ENCODE measurements at places on chromosomes 3 and 15.

DNA sequence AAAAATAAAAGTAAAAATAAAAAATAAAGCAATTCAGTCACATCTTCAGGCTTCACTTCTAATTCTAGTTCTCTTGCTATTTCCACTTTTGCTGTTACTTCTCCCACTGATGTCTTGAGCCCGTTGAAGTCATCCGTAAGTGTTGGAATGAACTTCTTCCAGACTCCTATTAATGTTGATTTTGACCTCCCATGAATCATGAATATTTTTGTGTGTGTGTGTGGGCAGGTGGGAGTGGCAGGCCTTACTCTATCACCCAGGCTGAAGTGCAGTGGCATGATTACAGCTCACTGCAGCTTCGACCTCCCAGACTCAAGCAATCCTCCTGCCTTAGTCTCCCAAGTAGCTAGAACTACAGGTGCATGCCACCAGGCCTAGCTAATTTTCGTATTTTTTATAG is 10.7 kb downstream of the USP4 start:
- no peak for DNase-seq

DNA sequence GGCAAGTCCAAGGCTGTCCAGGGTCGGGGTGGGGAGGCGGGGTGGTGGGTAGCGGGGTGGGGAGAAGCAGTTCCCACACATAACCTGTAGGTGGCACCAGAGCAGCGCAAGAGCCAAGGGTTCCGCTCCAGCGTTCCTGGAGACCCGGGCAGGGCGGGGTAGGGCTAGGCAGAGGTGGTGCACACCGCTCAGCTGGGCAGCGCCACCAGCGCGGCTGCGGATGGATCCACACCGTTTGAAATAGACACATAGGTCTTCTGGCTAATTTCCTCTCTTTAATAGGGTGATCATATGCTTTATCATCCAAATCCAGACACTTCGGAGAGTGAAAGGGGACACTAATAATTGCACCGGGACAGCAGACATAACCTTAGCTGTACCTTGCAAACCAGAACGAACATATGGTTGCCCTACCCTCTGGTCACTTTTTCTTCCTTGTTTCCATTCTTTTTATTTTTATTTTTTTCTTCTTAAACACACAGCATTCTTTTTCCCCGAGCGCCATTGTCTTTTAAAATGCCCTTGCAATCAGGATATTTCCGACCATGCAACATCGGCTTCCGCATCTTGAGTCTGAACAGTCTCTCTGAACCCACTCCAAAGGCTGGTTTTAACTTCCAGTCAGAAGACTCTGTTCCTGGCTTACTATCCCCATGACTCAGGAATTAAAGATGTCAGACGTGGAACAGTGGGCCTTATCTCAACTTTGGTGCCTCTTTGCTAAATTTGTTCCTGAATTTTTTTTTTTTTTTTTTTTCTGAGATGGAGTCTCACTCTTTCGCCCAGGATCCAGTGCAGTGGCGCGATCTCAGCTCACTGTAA is 12.5 kb upstream of the ZSCAN2 start:
- DNase-seq, result peak; percentile 76

DNA sequence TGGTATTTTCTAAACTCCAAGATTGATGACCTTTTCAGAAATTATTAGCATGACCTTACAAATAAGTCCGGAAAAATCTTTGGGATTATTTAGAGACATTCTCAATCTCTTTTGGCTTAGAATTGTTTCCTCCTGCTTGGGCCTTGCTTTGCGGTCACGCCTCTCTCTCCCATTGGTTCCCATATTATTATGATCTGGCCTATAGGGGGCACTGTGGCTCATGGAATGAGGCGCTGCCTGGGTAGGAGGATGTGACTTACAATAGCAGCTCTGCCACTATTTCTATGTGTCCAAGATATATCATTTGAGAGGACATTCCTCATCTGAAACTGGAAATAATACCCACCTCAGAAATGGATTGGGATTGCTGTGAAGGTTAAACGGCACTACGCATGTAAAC is 464.9 kb downstream of the MFSD1 start:
- no peak for DNase-seq

DNA sequence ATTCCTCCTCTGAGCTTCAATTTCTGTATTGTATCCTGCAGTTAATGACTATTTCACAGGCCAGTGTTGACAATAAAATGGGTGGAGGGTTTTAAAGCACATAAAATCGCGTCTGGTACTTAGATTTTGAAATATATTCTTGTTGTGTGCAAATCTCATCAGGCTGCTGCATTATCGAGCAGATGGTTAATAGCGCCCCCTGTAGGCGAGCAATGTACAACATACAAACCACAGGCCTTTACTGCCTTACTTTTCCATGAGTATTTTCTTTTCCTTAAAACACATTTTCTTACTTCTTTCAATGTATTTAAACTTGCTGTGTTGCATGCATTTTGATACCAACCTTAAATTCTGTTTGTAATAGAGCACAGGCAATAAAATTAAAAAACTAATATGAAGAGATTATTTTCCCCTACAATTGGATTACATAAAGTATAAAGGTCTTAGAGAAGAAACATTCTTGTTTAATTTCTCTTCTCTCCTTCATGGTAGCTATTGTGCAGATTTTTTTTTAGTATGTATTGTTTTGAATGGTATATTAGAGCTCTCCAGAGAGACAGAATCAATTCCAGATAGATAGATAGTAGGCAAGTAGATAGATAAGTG is 608.4 kb downstream of the CADM2 start:
- DNase-seq, result no peak

DNA sequence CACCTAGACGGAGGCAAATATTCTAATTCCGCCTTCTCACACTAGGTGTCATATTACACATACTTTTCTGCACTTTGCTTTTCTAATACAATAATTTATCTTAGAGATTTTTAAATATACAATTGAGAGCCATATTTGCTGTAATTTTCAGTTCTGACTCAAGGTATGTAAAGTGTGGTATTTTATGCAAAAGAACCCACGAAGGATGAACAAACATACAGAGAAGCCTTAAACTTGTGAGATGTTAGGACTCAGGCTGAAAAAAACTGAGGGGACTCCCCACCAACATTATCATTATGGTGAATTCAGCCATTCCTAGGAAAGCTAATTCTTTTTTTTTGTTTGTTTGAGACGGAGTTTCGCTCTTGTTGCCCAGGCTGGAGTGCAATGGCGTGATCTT is 9.6 kb downstream of the ZBTB11 start:
- no peak for DNase-seq

- DNase-seq, result no peak
Observed at GRCh38 chr3:59774000-59774399, 724.2 kb upstream of the CFAP20DC start.

DNA sequence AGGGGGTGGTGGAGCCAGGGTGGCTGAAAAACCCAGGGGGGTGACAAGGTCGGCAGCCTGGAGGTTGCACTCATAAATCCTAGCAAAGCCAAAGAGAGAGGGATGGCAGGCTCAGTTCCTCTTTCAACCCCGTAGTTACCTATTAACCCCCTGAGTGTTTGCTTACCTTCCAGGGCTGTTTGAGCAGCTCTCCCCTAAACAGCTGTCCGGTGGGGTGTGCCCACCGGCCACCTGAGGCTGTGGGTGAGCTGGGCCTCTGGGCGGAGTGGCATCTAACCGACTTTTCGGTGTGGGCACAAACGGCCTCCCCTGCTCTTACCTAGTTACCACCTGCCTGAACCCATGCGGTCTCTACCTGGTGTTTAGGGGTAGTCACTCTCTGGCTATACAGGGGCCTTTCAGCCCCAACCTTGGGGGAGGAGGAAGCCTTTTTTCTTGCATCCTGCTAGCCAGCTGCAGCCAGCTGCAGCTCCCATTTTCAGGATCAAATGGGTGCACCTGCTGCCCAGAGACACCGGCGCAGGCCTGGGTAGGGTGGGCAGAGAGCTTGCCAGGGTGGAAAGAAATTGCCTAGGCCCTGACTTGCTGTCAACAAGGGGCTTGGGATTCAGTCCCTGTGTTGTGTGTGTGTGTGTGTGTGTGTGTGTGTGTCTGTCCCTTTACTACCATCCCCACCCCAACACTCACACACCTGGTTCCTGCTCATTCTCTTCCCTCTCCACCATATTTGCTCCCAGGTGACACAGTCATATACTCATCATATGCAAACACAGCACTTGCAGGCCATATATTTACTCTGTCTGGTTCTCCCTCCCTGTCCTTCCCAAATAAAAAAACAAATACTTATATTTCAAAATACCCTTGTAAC is 3.7 kb downstream of the DLL4 start:
- no peak for DNase-seq

DNA sequence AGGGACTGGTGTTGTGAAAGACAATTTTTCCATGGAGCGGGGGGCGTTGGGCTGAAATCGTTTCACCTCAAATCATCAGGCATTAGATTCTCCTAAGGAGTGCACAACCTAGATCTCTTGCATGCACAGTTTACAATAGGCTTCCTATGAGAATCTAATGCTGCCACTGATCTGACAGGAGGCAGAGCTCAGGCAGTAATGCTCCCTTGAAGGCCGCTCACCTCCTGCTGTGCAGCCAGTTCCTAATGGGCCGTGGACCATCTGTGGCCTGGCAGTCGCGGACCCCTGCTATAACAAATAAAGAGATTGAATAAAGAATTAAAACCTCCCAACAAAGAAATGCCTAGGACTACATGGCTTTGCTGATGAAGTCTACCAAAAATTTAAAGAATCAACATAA is 25.3 kb upstream of the ANKRD28 start:
- no peak for DNase-seq

- DNase-seq, result no peak
Observed at GRCh38 chr15:93866476-93866875, 364.9 kb upstream of the MCTP2 start.

GRCh38 chr3:151743855-151744254 is 10.1 kb downstream of the AADACL2 start:
- no peak for DNase-seq

DNA sequence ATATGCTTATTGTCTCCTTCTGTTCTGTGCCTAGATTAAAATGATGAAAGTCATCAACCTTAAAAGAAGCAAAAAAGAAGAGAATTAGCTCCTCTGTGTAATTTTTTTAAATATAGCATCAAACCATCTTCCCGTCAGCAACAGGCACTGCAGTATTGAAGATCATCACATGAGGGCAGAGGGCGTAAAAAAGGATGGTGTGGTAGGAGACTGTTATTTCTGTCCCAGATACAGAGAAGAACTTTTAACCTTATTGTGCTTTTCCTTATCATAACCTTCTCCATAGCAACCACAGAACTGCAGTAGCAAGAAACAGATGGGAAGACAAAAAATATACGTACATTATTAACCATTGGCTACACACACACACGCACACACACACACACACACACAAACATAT is 88.8 kb downstream of the IGSF11 start:
- no peak for DNase-seq

GRCh38 chr15:65311760-65312159 is 7.3 kb downstream of the RNU5B-1 start:
- no peak for DNase-seq

Data from caudate nucleus (tissue), 63 donors.